ENCODE measurements at places on chromosomes 11 and 22.

GRCh38 chr11:102393272-102393730 lies 46.3 kb downstream of the BIRC2 start:
- ATAC-seq, result no peak

DNA sequence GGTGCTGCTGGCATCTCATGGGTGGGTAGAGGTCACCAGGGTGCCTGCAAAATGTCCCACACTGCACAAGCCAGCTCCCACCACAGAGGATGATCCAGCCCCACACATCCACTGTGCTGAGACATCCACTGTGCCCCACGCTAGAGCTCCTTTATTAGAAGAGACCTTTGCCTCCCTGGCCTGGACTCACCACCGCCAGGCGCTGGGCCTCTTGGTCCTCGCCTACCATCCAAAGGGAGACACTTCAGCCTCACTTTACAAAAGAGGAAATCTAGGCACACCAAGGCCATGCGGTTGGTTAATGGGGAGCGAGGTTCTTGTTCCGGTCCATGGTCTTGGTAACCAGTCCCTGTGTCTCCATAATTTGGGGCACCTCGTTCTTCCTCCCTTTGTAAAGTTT lies 3.4 kb upstream of the ANO1 start:
- no peak for ATAC-seq

GRCh38 chr11:11844272-11844671 lies 2.5 kb downstream of the USP47 start:
- peak; percentile 6 for ATAC-seq

DNA sequence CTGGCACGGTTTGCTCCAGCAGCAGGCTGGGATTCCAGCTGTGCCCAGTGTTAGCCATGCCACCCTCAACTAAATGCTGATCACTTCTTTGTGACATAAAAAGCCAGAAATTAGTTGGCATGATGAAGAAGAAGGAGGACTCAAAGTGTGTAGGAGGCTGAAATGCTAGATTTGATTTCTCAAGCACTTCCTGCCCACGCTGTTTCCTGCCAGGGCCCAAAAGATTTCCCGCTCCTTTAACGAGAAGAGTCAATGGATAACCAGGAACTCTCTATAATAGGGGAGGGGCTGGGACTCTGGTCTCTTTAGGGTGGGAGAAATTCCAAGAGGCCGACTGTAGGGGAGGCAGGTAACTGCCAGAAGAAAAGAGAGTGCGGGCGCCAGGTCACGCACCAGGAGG lies 26.4 kb downstream of the APOL3 start:
- ATAC-seq, result peak; percentile 87

DNA sequence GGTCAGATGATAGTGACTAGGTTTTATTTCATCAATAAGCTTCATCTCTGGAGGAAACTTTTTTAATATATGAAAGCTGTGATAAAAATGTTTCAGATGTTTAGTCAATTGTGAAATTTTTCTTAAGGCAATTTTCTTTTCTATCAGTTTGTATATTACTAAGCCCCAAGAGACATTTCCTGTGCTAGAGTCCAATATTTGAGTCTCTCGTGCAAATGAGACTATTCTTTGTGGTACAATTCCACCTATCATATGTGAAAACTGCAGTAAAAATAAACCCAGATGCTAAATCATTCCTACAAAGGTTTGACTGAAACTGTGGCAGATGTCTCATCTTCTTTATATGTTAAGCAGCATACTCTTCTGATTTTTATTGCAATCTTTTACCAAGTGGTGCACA lies 28.0 kb downstream of the CTR9 start:
- ATAC-seq, result no peak

DNA sequence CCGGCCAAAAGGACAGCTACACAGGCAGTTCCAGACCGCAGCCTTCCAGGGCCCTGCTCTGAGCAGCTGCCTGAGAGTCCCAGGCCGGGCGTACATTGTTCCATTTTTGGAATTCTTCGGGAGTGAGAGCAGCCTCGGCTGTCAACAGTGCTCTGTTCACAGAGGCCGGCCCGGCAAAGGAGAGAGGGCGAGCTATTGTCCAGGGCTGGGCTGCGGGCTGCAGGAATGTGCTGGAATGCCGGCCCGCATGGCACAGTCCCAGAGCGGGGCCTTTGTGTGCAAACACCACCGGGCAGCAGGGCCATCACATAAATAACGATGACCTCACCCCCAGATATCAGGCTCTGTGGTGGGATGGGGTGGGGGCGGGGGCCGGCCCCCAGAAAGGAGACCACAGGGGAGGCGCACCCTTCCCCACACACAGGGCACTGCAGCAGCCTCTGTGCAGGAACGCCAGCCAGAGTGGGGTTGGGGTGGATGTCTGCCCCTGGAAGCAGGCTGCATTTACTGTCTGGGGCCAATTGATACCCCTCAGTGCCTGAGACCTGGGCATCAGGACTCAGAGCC lies 15.8 kb downstream of the LINC01488 start:
- ATAC-seq, result no peak

All from activated T-helper 17 cell treated with anti-CD3 and anti-CD28 coated beads, Interleukin-2, amount 50 U/mL, for 72 hours (primary cell).